GM04503 (cell line): ENCODE measurements at places on chromosomes 5 and 9.

DNA sequence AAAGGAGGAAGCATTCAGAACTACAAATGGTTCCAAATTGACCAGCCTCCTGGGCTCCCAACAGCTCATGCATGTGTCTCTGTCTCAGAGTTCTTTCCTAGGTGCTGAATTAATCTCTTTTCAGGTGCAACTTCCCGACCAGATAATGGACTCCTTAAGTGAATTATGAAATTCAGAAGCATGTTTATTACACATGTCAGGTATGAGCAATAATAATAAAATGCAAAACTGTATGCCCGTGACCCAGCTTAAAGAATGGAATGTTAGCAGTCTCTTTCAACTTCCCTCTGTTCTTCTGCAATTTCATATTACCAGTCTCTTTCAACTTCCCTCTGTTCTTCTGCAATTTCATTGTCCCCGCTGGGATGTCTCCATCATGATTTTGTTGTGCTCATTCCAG lies 60.4 kb downstream of the FBXL7 start:
- no peak for DNase-seq

GRCh38 chr5:5904113-5904512 lies 474.2 kb downstream of the MED10 start:
- no peak for DNase-seq

DNA sequence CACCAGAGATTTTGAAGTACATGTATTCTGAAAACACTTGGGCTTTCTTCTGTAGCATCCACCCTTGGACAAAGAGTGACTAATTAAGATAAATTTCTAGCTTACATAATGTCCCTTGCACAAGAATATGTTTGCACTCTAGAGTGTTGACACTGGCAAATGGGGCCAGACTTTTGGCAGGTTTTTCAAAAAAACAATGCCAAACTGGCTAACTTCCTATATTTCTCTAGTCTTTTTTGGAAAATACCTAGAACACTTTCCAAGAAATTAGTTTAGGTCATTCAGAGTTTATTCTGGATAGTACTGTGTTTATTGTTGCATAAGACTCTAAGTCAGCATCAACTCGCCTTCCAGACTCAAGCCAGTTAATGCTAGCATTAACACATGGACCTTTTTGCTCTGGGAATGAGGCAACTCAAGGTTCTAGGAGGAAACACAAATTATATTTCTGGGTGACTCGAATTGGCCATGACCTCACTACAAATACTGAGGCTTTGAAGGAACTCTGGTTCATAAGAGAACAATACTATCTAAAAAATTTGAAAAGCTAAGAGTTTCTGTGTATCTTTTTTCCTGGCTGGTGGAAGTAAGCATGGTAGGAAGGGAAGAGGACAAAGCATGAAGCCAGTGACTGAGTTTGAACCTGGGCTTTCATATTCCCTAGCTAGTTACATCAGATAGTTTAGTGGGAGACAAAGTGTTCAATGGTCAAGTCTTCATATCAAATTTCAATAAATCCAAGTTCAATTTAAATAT lies 101.6 kb downstream of the NREP start:
- DNase-seq = peak; percentile 62

DNA sequence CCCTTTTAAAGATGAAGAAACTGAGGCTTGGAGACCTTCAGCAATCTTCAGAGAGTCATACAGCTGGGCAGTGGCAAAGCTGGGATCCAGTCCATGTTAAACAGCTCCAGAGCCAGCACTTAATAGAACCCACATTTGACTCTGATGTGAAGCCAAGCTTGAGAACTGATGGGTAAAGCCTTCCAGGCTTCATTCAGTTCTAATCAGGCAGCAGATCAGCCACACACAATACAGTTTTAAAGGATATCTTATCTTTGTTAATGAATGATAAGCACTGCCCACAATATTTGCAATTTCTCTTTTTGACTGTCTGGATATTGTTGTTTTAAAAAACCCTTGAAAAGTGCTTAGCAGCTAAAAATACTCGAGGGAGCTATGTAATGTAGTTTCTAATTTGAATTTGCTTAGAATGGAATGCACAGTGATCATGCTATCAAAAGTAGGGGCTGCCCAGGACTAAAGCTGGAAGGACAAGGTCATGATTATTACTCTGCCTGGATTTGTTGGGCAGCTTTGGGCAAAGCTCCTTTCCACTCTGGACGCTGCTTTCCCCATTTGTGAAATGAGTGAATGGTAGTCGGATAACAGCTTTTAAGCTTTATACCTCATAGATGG lies 31.3 kb upstream of the HTR4 start:
- no peak for DNase-seq

- no peak for DNase-seq
Observed at GRCh38 chr5:27240791-27241190, 202.4 kb upstream of the CDH9 start.

DNA sequence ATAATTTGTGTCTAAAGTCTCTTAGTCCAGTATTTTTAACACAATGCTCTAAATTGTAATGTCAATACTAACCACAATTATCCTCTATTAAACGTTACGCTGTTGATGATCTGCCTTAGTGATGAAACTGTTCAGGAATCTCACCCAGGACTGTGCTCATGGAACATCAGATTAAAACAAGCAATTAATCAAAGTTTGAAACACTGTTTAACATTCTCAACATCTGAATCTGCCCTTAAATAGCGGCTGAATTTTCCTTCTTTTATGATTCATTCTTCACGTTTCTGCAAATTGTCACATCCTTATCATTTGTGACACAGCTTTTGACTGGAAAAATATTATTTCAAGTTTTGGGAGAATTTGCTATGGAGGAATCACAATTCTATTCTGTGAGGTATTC lies 113.8 kb downstream of the MARCHF11 start:
- no peak for DNase-seq

GRCh38 chr5:173664154-173664526 lies 47.7 kb upstream of the BOD1 start:
- no peak for DNase-seq

- no peak for DNase-seq
Observed at GRCh38 chr9:125544988-125545651, 161.9 kb downstream of the MAPKAP1 start.

DNA sequence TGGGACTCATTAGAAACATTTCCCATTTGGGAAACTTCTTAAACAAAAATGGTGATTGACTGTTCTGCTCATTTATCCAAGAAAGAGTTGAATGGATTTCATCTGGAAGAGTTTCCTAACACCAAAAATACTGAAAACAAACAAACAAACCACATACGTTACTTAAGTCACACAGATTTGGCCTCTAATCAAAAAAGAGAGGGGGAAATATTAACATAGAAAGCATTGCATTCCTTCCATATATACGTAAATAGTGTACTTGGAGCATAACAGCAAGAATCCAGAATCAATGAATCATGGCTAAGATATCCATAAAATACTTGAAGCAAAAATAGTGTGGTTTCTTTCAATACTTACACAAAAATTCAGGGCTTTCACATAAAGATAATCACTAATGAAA lies 189.8 kb upstream of the MAP3K1 start:
- peak; percentile 91 for DNase-seq

DNA sequence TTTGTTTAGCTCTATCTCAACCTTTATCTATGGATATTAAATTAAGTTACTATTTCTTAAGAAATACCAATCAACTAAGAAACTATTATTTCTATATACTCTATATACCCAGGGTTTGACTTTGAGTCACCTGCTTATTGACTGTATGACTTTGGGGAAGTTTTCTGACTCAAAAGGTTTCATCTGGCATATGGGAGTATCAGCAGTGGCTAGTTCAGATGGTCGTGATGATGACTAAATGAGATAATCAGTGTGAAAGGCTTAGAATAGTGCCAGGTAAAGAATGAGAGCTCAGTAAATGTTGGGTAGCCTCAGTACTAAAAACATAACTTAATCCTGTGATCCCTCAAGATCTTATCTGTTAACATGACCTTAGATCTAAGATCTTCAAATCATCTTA lies 179.7 kb upstream of the ISL1 start:
- DNase-seq = no peak

- no peak for DNase-seq
Observed at GRCh38 chr5:126269511-126269910, 153.7 kb upstream of the GRAMD2B start.

- no peak for DNase-seq
Observed at GRCh38 chr5:15693933-15694332, 194.0 kb downstream of the FBXL7 start.

DNA sequence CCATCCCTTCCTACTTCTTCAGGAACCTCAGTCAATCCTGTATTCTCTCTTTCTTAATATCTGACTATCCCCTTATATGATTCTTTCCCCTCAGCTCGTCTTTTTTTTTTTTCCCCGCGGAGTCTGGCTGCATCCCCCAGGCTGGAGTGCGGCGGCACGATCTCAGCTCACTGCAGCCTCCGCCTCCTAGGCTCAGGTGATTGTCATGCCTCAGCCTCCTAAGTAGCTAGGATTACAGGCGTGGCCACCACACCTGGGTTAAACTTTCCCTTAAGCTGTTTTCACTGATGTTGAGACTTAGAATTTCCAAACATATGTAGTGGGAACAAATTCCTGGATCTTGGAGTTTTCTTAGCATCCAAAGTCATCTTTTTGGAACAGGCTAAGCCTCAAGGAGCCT lies 13.3 kb upstream of the RUSC2 start:
- no peak for DNase-seq

DNA sequence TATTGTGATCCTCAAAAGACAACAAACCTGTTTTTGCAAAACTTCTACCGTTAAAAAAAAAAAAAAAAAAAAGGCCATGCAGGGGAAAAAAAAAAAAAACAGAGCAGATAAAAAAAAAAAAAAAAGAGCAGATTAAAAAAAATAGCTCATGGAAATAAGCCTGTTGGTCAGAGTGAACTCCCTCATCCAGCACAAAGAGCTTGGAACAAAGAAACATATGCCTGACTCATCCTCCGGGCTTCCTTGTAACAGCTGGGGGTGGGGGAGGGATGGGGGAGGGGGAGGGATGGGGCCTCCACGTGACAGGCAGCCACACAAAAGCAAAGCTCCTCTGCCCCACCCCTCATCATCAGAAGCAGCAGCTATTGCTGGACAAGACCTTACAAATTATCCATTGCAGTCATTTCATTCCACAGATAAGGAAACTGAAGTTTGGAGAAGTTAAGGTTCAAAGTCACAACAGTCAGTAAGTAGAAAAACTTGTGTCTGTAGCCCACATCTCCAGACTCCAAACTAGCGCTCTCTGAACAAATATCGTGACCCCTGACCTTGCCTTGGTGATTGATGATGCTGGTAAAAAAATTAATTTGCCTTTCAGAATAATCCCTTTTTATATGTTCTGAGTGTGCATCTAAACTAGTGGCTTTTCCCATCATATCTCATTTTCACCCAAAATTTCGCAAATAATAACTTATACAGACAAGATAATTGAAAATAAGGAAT lies 38.9 kb downstream of the SLC35D2 start:
- DNase-seq = peak; percentile 54

DNA sequence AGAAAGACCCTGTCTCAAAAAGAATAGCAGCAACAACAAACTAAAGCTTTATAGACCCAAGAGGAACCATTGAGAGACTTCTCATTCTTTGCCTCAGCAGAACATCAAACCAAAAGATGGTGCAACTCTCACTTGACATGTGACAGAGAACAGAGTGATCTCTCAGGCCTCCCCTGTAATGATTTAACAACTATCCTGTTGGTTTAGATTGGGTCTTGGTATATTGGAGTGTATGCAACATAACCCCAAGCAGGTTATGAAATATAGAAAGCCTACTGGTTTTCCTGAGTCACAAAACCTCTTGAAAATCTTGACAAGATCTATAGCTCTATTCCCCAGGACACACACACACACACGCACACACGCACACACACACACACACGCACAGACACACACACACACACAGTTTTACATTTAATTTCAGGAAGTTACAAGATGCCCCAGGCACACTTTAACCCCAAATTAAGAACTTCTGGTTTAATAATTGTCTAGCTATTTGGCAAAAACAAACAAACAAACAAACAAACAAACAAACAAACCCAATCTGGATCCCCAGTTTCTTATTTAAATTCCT lies 6.5 kb upstream of the FGF1 start:
- DNase-seq = no peak

DNA sequence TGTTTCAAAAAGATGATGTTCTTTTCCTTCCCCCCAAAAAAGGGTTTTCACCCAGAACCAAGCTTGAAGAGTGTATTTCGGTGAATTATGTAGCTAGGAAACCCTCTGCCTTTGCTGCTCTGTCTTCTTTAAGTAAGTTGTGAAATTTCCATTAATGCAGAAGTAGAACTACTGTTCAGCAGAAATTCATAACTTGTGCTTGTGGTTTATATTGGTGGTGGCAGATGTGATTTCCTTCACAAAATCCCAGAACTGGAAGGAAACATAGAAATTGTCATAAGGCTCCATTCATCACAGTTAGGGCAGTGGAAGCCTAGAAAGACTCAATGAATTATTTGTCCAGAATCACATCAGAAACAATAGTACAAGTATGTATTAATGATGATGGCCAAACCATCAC lies 42.1 kb upstream of the DAB2 start:
- no peak for DNase-seq

DNA sequence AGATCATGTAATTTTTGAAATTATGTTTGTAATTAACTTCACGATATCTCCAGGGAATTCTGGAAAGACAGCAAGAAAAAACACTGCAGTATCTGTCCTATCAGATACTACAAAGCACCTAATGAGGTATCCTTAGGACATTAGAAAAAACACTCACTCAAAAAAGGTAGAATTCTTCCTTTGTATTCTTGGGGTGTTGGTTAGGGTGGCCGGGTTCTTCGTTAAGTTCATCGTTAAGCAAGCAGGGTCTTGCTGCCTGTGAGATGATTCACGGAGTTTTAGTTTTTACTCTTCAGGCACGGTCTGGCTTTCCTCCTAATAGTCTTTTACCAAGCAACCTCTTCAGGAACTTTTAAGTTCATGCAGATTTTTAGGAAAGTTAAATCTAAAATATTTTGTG lies 91.4 kb upstream of the IRX4 start:
- DNase-seq = no peak

DNA sequence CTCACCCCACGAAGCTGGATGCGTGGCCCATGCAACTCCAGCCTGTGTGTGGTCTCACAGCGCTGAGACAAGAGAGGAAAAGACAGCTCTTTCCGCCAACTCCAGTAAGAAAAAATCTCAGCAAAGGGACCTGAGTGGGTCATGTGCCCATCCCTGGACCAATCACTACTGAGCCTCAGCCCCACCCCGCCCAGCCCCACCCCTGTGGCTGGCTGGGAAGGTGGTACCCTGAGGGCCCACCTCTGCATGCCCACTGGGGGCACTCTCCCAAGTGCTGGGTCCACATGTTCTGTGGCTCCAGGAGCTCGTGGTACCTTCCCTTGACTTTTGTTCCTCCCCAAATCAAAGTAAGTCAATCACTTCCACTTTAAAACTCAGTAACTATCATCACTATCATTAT lies 105.1 kb upstream of the SMIM23 start:
- no peak for DNase-seq
